ENCODE measurements at places on chromosomes 12 and 14.

- DNase-seq: no peak
Observed at GRCh38 chr12:6810758-6811157, 10.9 kb upstream of the GPR162 start.

DNA sequence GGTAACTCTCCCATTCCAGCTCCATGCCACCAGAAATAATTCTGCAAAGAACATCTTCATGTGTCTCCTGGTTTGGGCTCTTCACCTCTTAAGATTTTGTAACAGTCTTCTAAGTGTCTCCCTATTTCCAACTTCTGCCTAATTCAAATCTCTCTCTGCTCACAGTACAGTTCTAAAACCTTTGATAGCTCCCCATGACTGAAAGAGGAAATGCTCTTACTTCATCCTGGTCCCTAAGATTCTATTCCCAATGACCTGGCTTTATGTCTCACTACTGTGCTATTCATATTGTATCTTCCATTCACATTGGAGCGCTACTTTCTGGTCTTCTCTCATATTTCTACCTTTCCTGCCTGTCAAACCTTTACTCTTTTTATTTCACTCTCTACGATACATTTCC lies 1.6 kb downstream of the AMN1 start:
- no peak for DNase-seq

GRCh38 chr12:3313066-3313465 lies 177.9 kb upstream of the PRMT8 start:
- DNase-seq: no peak

GRCh38 chr12:19972325-19973288 lies 395.7 kb upstream of the PDE3A start:
- DNase-seq: no peak

DNA sequence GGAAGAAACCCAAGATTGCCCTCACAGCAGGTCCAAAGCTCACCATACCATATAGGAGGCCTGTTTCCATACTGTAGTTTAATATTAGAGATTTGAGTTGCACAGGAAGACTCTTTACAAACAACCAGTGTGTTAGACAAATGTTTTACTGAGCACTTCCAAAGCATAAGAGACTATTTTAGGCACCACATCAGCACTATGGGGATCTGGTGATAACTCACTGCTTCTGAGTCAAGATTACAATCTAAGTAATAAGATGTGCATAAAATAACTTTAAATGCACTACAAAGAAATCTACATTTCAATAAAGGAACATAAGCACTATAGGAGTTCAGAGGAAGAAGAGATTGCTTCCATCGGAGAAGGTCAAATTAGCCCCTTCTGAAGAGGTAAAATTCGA lies 71.4 kb downstream of the SPPL3 start:
- no peak for DNase-seq

- DNase-seq: no peak
Observed at GRCh38 chr12:27334721-27335082, 2.1 kb downstream of the BMAL2 start.

Measured in stimulated activated effector memory CD8-positive, alpha-beta T cell treated with anti-CD3 and anti-CD28 coated beads, Interleukin-12 subunit alpha, Interleukin-12 subunit beta, amount 100 ng/mL, for 72 hours (primary cell).